T follicular helper cell (primary cell): ENCODE measurements at places on chromosomes 2 and 18.

DNA sequence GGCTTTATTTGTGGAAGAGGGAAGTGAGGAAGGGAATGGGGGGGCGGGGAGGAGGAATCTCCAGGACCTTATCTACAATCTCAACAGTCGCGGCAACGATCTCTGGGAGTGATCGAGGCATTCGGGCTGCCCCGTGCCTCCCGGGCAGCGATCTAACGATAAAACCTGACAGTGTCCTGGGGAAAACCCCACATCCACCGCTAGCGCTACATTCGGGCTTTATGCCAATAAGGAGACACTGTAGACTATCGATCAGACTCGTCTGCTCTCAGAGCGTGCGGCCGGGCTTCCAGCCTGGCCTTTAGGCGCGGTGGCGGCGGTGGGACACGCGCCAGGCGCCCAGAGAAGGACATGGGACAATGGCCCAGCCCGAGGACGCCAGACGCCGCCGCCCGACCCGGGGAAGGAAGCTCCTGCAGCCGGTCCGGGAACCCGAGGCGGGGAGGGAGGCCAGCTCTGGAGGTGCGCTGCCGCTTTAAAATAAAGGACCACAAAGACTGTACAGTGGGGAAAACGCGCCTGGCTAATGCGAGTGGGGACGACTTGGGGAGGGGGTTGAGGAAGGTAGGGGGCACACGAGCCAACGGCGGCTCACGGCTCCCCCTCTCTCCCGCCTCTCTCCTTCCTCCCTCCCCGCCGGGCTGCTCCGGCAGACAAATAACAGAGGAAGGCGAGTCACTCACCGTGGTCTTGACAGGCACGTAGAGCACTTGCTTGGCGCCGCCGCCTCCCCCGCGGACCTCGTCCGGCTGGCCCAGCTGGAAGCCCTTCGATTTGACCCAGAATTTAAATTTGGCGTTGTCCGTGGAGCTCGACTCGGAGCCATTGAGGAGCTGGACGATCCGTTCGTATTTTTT, 2.2 kb downstream of the NOL4 start:
- no peak for DNase-seq

- DNase-seq, result no peak
Measured at GRCh38 chr2:176508984-176509740, 239.9 kb downstream of the MTX2 start.

GRCh38 chr2:239566995-239567568, 166.3 kb upstream of the HDAC4 start:
- DNase-seq, result no peak

DNA sequence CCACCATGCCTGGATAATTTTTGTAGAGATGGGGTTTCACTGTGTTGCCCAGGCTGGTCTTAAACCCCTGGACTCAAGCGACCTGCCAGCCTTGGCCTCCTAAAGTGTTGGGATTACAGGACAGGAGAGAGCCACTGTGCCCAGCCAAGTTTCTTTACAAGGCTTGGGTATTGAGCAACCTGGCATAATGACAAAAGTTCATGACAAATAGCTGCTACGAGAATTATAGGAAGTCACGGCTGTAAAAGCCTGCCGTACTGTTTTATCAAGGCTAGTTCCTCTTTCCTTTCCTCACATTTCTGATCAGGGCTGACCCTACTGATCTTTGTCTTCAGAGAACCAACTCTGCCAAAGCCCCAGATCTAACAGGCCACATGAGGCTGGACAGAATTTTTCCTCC, 490.4 kb upstream of the SPRED2 start:
- no peak for DNase-seq

DNA sequence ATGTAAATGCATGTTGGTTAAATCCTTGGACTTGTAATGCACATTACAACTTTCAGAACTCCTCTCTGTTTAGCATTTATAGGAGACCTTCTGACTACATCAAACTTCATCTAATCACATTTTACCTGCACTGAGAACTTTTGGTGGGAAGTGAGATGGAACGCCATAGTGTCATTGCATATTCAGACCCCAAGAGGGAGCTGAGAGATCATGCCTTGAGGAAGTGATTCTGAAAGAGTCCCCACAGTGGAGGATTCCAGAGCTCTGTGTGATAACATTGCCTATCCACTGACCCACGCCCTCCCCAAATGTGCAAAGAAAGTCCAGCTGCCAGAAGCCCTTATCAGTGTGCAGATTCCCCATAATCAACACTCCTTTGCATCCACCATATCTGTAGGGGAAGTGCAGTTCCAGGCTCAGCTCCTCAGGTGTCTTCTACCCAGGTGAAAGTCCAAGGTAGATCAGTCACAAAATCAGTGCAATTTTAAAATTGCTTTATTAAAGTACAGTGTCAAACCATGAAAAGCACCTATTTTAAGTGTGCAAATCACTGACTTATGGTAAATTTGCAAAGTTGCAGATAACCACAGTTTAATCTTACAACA, 212.4 kb downstream of the RPIA start:
- no peak for DNase-seq

DNA sequence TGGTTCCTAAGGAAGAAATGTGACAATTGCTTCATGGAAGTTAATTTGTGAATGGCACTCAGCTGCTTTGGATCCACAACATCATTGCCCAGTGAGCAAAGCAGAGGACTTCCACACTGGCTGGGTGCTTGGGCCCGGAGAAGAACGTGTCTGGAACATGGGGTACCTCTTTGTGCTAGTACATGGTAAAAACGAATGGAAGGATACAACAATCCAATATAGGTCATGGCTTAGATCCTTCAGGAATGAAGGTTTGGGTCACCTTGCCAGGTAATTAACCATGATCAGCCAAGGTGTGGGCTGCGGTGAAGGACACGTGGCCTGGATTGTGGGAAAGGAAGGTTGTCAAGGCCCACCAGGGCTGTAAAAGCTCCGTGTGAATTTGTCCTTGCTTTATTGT, 245.9 kb upstream of the HS6ST1 start:
- no peak for DNase-seq

DNA sequence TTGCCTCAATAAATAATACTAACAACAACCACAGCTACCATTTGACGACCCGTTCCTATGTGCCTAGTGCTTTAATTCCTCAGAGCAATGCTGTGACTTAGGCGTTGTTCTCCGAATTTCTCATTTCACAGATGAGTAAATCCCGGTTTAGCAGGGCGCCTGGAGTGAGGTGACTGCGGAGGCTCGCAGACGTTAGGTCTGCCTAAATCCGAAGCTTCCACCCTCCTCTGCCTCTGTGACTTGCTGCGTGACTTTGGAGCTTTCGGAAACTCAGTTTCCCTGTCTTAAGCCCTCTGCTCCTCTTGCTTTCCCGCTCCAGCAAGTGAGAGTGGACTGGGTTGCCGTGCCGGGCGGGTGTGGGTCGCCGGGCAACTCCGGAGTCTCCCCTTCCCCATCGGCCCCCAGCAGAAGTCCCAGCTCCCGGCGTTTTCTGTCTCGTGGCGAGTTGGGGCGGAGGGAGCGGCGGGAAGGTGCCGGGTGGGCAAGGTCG, 711 bp upstream of the ATOH8 start:
- no peak for DNase-seq

- no peak for DNase-seq
Measured at GRCh38 chr2:160139991-160140390, 60.1 kb downstream of the ITGB6 start.

GRCh38 chr2:122856696-122857095, 1101.2 kb downstream of the TSN start:
- no peak for DNase-seq

DNA sequence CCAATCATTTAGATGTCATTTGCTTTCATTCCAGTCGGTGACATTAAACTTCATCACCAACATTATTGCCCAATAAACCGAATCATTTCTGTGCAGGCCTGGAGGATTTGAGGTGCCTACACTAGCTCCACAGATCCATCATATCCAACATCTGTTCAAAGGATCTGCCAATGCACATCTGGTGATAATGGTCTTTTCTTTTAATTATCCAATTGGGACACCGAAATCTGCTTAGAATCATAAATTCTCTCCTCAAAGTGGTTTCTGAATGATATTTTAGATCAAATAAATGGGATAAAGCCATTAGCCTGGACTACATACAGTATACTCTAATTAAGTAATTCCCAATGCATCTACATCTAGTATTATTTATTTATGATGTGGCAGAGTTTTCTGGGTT, 85.6 kb downstream of the ABCA12 start:
- DNase-seq, result no peak

- DNase-seq, result no peak
Measured at GRCh38 chr2:185187421-185187820, 551.2 kb upstream of the FSIP2 start.

- DNase-seq, result no peak
Measured at GRCh38 chr2:70991742-70992141, 2.9 kb downstream of the TEX261 start.

DNA sequence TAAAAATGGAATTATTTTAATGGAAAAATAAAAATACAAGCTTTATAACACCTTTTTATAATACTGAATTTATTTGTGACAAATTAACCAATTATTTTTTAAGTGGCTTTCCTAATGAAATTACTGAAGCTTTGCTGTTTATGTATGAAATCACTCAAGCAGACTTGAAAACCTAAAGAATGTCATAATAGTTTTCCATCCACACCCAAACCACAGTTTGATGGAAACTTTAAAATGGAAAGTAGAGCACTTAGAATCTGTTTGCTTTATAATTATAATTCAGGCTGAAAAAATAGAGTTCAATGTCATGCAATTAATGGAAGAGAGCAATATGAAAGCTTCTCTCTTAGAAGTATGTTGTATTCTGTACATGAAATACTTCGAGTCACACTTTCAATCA, 31.6 kb upstream of the WDR75 start:
- DNase-seq, result no peak

- no peak for DNase-seq
Measured at GRCh38 chr2:7994397-7994951, 687.4 kb upstream of the ID2 start.

- DNase-seq, result no peak
Measured at GRCh38 chr2:175308005-175308404, 126.5 kb upstream of the ATP5MC3 start.

DNA sequence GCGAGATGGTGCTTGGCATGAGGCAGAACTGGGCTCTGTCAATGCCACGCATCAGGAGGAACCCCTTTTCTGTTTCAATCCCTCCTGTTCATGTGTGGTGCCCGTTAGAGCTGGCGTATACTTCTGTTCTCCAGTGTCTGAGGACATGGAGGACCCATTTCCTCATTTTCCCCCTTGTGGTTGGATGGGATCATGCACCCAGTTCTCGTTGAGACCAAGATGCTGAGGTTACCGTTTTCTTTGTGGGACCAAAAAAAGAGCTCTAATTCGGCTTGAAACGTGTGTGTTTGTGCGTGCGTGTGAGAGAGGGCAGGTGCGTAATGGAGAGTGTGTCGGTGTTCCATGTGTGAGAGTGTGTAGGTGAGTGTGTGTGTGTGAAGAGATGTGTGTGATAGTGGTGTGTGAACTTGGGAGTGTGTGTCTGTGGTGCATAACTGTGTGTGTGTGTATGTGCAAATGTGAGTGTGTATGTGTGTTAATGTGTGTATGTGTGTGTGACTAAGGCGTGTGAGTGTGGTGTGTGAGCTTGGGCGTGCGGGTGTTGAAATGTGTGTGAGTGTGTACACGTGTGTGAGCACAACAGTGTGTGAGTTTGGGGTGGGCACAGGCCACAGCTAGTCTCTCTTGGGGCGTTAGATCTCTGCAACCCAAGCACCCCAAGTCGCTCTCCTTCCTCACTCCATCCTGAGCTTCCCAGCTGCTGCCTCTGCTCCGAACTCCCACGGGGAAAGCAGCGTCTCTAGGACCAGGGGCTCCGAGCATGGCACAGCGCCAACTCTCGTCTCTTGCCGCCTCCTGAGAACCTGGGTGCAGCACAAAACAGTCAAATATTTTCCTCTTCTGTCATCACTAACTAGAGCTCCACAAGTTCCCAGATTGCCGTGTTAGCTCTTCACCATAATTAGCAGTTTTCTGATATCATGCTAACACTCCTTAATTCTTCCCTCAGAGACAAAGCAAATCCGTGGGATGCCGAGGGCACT, 75.8 kb downstream of the LONRF2 start:
- DNase-seq, result no peak

- DNase-seq, result peak; percentile 42
Measured at GRCh38 chr2:26942543-26943295, 27.7 kb upstream of the MAPRE3 start.

DNA sequence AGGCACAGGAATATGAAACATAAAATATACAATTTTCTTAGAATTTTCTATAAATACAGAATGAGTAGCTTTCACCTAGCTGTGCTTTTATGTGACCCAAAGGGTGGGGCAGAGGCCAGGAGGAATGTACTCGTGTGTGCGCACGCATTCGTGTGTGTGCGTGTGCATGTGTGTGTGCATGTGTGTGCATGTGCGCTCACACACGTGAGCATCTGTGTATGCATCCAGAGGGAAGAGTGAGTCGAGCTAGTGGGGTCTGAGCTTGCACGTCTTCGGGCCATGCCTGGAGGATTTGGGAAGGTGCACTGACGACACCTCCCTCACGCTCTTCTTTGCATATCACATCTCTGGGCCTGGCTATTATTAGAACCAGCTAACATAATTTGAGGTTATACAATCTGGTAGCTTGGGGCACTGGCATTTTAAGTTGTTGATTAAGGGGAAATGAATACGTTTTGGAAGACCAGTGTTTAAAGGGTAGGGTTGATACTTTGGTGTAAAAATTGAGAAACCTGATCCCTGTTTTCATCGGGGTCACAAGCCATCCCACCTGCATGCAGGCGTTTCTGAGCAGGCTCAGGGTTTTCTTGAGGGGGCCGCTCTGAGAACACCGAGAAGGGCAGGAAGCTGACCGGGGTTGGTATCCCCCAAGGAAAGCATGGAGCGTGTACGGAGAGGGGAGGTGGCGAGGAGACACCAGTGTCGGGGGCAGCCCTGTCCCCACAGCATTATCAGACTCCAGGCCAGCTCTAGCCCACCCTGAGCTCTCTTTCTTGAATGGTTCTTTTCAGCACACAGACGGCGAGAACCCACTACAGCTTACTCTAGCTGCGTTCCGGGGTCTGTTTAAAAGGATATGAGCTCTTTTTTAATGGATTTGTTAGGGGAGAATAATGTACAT, 85.3 kb downstream of the LRRFIP1 start:
- no peak for DNase-seq

DNA sequence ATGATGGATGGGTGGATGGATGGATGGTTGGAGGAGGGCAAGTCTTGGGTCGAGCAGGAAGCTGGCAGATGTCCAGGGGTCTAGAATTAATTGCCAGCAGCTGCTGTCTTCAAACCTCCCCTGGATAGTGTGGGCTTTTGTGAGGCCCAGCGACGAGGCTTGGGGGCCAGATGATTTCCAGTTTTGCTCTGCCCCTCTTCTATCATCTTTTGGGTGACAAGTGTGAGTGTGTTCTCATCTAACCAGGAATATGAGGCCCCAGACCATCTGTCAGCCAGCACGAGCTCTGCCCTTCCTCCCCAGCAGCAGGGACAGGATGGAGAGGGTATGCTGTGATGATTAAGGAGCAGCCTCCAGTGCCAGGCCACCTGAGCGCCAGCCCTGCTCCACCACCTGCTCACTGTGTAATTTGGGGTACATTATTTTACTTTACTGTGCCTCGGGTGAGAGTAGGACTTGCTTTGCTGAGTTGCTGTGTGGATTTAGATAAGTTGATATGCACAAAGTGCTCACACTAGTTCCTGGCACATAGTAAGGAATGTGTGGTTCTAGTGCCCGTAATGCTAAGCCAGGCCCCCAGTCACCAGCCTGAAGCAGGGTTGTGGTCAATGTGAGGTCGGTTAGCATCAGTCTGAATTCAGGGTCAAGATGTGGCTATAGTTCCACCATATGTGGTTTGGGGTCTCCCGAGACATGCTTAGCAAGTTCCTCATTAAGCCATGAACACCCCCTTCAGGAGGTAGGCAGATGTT, 251.1 kb downstream of the CYP26B1 start:
- DNase-seq, result no peak

- no peak for DNase-seq
Measured at GRCh38 chr2:241519669-241520068, 11.3 kb upstream of the STK25 start.
